T-helper 1 cell (primary cell): ENCODE measurements at places on chromosomes 13 and 19.

DNA sequence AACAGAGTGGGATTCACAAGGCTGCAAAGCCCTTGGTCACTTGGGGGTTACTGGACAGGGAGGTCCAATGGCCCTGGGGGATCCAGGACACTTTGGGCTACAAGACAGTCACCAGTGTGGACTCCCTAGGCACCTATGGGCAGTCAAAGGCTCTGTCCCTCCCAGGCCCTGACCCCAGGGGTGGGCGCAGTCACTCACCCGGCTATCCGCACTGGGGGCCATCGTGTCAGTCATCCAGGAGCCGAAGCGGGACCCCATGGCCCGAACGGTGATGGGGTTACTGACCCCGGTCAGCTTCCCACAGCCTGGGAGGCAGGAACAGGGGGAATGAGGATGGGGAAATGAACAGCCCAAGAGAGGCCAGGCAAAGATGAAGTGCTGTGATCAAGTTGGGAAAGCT, 21.5 kb downstream of the PIN1 start:
- no peak for DNase-seq

- DNase-seq: peak; percentile 27
Measured at GRCh38 chr13:42047561-42048341, 697 bp upstream of the DGKH start.

DNA sequence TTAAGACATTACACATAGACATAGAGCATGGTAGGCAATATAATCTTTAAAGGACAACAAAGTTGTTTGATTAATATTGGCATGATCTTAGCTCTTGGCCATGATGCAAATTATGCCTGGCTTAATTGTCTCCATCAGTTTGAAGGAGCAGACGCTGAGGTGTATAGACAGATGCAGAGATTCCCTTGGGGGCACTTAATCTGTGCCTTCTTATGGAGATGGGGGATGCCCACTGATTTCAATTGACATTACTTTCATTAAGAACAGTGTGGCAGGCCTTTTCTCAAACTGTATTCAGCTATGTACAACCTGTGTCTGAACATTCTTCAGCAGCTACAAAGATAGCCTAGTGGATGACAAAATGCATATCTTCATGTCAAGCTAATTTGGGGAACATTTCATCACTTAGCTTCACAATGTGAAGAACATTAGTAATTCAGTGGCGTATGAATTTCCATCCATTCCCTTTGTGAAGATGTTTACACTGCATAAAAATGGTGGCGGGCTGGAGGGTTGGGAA, 85.3 kb upstream of the MYCBP2 start:
- DNase-seq: no peak

GRCh38 chr19:6267552-6268381, 12.0 kb downstream of the MLLT1 start:
- DNase-seq: no peak

DNA sequence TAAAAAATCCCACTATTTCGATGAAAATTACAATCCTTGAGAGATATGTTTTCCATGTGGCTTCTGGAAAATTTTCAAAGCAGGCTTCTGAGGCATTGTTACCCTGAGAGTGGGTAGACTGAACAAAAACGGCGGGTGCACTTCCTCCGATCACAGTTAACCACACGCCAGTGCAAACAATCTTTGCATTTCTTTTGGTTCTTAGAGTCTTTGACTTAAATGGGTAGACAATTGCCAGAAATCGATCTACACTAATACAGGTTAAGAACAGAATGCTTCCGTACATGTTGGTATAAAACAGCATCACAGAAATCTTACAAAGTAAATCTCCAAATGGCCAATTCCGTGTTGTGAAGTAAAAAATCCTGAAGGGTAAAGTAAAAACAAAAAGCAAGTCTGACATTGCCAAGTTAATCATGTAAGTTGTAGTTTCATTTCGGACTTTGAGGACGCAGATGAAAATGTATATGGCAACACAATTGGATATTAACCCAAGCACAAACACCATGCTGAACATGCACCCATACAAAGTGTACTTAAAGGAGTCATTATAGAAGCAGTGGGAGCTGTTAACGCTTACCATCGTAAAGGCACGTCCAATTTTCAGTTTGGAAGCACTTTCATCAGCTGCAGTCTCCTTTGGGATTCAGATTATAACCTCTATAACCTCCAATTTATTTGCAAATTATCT, 927 bp downstream of the LPAR6 start:
- DNase-seq: no peak

DNA sequence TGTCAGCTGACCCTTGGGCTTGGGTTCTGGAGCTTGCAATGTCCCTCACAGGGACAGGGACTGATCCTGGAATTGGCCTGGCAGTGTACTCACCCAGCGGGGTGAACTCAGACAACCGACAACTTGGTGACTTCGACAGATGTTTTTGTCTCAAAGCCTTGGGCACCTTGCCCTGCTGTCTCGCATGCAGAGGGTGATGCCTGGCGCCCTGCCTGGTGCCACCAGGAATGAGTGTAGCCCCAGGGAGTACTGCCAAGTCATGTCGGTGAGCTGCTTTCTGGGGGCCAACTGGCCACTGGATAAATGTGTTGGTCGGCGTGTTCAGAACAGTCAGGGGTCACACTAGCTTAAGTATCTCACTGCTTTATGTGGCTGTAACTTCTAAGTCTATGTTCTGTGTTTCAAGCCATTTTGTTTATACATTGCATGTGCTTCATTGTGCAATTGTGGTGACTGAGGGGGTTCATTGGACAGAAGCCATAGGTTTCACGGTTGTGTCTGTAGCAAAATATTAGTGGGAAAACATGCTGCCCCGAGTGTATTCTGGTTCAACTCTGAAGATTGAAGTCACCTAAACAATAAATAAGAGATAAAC, 96.3 kb upstream of the TNFSF11 start:
- DNase-seq: no peak

DNA sequence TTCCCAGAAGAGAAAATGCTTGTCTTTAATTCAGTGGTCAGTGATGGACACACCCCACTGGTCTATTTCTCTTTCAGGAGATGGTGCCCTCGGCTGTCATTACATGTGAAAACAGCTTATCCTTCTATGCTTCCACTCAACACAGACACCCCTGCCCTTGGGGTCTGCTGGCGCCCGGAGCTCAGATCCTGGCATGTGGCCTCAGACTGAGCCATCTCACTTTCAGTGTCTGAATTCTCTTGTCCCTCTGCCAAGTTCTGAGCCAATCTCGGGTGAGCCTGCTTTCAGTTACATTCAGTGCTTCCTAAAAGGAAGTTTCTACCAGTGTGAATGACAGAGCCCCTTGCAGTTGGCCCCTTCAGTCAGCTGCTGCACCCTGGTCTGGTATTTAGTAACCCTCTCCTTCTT, 293.6 kb downstream of the DNAJC15 start:
- DNase-seq: no peak

DNA sequence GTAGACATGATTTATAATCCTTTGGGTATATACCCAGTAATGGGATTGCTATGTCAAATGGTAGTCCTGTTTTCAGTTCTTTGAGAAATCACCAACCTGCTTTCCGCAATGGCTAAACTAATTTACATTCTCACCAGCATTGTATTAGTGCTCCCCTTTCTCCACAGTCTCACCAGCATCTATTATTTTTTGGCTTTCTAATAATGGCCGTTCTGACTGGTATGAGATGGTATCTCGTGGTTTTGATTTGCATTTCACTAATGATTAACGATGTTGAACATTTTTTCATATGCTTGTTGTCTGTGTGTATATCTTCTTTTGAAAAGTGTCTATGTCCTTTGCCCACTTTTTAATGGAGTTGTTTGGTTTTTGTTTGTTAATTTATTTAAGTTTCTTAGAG, 165.1 kb downstream of the PDS5B start:
- no peak for DNase-seq

- no peak for DNase-seq
Measured at GRCh38 chr13:96093296-96094006, 3.5 kb downstream of the HS6ST3 start.

- no peak for DNase-seq
Measured at GRCh38 chr13:41268764-41269163, 5.4 kb upstream of the MTRF1 start.

DNA sequence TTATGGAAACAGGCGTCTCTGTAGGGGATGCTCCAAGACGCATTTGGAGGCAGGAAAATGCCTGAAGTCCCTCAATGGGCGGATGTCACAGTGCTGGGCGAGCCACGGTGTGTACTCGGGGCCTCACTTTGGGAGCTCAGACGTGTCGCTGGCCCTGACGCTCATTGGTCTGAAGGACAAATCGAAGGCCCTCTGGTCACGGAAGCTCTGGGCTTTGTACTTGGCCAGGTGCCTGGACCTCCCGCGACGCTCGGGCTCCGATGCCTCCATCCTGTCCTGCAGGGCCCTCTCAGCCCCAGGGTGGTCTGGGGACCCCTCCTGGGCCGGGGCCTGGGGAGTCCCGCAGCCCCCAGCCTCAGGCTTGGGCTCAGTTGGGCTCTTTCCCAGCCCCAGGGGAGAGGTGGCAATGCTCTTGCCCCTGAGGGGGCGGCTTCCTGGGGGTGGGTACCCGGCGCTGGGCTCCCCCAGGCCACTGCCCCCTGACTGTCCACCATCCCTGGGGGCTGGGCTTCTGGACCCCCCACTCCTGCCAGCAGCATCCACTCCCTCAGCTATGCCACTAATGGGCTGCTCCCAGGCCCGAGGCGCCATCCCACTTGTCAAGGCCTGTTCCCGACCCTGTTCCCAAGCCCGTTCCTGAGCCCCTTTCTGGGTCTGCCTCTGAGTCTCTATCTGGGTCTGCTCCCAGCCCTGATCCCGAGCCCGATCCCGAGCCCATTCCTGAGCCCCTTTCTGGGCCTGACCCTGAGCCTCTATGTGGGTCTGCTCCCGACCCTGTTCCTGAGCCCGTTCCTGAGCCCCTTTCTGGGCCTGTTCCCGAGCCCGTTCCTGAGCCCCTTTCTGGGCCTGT, 39.5 kb upstream of the GRTP1 start:
- no peak for DNase-seq

- no peak for DNase-seq
Measured at GRCh38 chr13:50006426-50007135, 8.7 kb upstream of the KCNRG start.

GRCh38 chr19:13681509-13681908, 82.8 kb upstream of the MRI1 start:
- DNase-seq: no peak

DNA sequence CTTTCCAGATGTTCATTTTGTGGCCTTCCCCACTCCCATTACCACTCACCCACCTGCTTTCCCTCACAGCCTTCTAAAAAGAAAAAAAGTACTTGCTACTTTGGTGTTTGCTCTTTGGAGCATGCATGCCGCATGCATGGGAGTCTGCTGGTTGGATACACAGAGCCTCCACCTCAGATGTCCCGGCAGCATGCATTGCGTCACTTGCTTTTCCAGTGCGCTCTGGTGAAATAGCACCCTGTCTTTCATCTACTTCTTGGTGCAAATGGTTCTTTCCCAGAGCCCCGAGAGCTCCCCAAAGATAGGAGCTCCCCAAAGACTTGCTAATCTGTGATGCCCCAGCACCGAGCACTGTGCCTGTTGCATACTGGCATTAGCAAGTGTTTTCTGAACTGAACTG, 333.2 kb upstream of the ZNF507 start:
- no peak for DNase-seq

DNA sequence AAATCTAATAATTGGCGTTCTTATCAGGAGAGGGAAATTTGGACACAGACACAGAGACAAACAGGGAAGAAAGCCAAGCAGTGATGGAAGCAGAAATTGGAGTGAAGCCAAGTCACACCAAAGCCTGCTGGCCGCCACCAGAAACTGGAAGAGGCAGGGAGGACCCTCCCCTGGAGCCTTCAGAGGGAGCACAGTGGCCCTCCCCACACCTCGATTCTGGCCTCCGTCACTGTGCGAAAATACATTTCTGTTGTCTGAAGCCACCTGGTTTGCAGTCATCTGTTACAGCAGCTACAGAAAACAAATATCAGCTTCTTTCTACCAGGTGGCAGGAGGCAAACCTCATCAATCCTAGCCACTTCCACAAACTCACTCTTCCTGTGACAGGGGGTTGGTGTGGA, 8.3 kb upstream of the TLE6 start:
- no peak for DNase-seq

GRCh38 chr13:26956522-26957142, 196.0 kb upstream of the GPR12 start:
- no peak for DNase-seq

DNA sequence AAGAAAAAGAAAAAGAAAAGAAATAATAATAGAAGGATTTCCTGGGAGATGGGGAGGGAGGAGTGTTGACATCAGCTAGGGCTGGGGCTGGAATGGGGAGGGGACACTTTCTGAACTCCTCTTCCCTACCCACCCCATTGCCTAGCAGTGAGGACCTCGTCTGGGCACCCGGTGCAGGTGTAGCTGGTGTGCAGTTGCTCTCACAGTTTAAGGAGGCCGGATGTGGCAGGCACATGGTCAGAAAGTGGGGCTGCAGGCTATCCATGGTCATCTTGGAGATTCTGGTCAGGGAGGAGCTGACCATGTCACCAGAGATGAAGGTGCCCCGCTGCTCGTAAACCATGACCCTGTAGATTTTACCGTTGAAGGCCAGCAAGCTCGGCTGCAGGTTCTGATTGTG, 8.5 kb upstream of the TUBB4A start:
- DNase-seq: no peak

- no peak for DNase-seq
Measured at GRCh38 chr19:30284885-30285284, 87.3 kb upstream of the ZNF536 start.

- DNase-seq: no peak
Measured at GRCh38 chr13:31773538-31773937, 34.2 kb downstream of the RXFP2 start.

DNA sequence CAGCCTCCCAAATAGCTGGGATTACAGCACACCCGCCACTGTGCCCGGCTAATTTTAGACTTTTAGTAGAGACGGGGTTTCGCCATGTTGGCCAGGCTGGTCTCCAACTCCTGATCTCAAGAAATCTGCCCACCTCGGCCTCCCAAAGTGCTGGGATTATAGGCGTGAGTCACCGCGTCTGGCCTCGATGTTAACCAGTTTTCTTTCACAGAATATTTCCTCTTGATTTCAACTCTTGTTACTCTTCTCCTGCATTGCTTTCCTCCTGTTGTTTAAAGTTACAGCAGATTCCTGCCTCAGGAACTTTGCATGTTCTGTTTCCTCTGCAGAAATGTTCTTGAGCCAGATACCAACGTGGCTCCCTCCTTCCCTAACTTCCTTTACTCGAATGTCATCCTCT, 3.7 kb upstream of the PEX11G start:
- DNase-seq: no peak

DNA sequence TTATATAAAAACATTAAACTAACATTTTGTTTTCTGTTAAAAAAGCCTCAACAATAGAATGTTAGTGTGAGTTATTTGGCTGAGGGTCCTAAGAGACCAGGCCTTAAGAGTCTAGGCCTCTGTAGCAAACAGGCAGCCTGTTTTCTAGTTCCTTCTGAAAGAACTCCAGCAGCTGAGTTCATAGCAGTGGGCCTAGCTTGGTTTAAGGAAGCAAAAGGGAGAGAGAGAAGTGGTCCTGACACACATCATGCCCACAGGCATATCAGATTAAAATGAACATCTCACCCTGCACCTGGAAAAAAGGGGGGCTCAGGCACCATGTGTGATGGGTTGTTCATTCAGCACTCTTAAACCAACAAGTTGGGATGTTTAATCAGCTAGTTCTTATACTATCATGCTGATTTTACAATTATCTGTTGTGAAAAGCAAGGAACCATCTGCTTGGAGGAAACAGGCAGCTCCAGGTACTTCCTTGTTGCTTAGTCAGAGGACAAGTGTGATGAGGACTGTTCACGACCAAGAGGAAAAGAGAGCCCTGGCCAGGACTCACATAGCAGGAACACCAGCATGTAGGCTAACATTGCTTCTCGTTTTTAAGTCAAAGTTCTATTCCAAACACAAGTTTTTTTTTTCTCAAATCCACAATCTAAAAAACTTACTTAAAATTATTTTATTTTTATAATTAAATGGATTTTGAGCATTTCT, 81.3 kb upstream of the FRY start:
- no peak for DNase-seq
